NCI-H526 treated with DMSO at 0.1 percent for 48 hours (cell line): ENCODE measurements at places on chromosomes 11 and 22.
A peak's percentile ranks its signal among the peaks of the same experiment; 100 is the strongest.

DNA sequence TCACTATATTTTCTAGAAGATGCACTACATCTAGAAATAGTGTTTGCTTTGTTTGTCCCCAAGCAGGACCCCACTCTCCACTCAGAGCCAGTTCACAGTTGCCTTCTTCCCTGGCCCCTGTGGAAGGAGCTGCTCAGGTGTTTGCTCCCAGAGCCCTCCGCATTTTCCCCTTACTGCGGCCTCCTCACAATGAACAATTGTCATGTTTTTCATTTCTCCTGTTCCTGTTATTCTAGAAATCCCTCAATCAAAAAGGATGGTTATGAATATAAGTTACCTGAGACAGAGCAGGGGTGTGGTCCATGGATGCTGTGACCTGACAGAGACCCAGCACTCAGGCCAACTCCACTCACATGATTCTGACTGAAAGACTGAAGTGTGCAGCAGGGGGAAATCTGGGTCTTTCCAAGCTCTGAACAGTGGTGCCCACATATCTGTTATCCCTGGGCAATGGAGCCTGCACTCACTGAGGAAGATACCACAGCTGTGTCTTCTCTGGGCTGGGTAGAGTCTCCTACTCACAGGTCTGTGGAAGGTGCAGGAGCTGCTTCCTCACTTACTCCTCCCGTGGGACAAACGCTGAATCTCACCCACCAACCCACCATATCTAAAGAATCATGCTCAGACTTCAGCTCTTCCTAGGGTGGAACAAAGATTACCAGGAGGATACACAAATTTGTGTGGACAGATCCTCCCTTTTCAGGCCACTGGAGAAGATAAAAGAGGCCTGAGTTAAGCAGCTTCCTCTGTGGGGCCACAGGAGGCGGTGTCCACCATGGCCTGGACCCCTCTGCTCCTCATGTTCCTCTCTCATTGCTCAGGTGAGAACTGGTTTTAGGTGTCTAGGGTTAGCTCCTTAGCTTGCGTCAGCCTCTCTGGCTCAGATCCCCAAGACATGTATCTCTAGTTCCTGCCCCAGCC lies 87.1 kb upstream of the TOP3B start:
- no peak for DNase-seq

DNA sequence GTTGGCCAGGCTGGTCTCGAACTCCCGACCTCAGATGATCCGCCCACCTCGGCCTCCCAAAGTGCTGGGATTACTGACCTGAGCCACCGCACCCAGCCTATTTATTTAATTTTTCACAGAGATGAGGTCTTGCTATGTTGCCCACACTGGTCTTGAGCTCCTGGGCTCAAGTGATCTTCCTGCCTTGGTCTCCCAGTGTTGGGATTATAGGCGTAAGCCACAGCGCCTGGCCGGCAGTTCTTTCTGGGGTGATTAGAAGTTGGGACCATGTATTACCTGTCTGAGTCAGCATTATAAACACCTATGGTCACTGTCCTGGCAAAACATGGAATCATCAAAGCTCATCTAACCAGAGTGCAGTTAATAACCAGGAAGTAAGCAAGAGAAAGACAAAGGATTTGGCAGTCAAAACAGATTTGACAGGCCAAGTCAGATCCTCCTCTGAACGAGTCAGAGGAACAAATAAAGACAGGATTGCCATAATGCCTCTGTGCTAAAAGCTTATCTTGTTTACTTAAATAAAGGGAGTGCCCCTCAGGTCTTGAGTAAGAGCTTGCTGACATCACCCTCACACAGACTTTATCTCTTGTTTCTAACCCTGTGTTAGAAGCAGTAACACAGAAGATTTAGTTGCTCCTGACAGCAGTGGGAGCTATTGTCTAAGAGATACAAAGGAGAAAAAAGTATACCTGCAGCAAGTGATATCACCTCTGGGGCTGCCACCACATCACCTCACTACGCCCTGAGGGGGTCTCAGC lies 3.7 kb downstream of the SERPIND1 start:
- DNase-seq = peak; percentile 9

DNA sequence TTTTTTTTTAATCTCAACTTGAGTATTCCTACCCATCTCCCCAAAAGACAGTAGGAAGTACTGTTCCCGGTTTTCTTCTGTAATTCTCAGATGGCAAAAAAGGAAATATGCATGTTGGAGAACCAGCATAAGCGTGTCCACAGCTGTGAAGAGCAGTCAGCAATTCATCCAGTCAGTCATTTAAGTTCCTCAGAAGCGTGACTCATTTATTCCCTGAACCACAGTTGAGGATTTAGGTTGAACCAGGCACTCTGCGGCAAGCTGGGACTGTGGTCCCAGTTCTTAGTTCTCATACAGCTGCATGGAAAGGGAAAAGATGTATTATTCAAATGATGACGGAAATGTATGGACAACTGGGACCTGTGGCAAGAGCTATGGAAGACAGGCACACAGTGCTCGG lies 61.0 kb upstream of the MYO18B start:
- DNase-seq = no peak

- DNase-seq = no peak
These were observed 50.2 kb downstream of the AP2A2 start for GRCh38 chr11:975827-976226.

GRCh38 chr11:66958956-66959274 lies 732 bp upstream of the PC start:
- no peak for DNase-seq
